Dermis microvascular lymphatic vessel endothelial cell (primary cell): ENCODE measurements at places on chromosomes 12 and 14.

- DNase-seq, result peak; percentile 64
Observed at GRCh38 chr14:76647697-76648298, 113.5 kb upstream of the VASH1 start.

DNA sequence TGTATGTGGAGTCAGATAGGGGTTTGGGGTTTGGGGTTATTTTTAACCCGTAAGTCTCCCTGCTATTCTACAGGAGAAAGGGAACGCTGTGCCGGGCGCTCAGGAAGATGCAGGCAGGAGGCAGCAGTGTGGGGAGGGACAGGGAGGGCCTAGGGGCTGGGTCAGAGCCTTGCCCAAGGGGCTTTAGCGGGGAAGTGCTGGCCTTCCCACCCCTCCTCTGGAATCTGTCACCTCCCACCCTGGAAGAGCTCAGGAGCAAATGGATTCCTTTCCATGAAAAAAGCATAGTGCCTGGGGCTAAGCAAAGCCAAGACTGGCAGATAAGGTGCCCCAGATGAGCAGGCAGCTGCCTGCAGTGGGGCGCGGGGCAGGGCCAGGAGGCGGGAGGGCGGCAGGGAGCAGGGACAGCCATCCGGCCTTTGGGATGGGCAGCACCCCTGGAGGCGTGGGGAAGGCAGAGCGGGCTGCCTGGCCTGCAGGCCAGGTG is 7.3 kb upstream of the INF2 start:
- no peak for DNase-seq

DNA sequence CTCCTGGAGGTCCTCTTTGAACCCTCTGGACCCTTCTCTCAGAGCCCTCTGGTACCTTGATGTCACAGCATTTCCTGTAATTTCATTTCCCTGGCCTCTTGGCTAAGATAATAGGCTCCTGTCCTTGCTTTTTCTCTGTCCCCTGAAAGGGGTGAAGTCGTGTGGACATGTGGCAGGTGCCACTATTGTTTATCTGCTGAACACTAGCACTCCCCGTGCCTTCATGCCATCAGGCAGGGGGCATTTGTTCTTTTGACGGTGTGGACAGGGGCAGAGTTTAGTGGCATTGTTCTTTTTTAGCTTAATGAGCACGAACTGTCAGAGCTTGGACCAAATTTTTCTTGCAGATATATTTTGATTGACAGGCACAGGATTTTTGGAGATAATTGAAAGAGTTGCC is 166.0 kb downstream of the RGS6 start:
- no peak for DNase-seq

DNA sequence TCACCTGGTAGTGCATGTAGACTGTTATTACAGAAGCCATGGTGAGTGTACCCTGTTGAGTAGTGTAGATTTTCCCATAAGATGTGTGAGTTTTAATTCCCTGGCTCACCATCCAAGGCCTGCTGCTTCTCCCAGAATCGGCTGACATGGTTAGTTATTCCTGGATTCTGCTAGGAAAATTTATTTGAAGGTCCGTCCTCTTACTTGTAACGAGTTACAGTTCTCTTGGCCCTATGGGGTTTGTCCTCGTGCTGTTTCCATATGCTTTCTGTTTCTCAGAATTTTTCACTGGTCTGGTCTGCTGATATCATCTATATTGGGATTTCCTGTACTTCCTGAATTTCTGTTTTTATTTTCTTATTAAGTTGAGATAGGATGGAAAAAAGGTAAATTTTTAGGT is 423.3 kb upstream of the RGS6 start:
- no peak for DNase-seq

- peak; percentile 9 for DNase-seq
Observed at GRCh38 chr14:94161981-94162380, 12.1 kb upstream of the PPP4R4 start.

DNA sequence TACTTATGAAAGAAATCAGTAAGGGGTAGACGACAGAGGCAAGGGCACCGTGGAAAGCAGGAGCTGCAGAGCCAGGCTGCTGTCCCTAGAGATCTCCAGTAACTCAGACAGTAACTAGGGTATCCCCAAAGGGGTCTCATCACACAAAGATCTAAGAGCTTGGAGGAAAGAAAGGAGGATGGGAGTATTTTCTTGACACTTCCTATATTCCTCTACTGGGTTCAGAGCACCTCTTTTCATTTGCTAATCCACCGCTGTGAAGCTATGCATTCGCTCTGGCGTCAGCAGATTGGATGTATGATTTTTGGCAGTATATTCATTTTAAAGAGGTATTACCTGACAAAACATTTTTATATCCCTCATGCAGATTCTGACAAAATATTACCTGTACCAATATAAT is 12.6 kb downstream of the USP44 start:
- DNase-seq, result no peak

DNA sequence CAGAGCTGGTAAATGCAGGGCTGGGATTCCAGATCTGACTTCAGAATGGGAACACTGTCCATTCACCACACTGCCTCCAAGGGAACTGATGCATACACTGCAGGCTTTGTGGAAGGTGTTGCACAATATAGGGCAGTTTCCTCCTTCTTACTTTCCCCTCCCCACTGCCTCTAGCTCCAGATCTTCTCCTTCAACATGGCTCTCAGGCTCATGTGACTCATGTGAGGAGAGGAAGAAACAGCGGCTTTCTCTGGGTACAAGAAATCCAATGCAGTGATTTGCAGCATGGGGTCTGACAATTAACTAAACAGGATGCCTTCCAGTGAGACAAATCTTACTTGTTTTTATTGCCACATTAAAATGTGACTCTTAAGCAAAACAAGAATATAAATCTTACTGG is 447.6 kb upstream of the CCDC196 start:
- no peak for DNase-seq

DNA sequence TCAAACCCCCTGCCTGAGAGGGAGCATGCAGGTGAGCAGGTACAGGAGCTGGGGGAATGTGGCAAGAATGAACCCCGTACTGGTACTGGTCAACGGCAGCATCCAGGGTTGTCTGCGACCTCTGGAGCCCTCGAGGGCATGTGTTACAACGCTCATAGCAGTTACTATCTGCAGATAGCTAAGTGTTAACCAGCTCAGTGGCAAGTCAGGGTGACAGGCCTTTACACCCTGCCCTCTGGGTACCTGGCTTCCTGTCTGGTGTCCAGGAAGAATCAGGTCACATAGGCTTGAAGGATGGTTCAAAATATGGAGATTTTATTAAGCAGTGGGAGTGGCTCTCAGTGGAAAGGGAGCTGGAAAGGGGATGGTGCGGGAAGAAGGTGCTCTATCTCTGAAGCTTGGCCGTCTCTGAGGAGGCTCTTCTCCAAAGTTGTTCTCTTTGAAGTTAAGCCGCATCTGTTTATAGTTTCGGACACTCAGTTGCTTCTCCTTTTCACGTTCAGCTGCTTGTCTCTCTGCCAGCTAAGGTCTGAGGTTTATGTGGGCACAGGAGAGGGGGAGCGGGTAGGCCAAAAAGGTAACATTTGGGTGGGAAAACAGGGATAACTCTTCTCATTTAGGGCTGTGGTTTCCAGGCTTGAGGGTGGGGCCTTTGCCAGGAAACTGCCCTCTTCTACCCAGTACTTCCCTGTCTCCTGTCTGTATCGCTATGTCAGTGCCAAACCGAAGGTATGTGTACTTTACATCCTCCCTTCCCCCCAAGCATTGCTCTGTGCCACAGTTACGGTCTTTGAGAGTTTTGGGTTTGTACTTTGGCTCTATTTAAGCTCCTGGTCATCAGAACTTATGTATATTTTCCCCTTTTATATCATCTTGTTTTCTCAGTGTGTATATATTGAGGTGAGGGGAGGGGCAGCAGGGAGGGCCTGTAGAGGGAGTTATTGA is 305.8 kb downstream of the RGS6 start:
- no peak for DNase-seq

DNA sequence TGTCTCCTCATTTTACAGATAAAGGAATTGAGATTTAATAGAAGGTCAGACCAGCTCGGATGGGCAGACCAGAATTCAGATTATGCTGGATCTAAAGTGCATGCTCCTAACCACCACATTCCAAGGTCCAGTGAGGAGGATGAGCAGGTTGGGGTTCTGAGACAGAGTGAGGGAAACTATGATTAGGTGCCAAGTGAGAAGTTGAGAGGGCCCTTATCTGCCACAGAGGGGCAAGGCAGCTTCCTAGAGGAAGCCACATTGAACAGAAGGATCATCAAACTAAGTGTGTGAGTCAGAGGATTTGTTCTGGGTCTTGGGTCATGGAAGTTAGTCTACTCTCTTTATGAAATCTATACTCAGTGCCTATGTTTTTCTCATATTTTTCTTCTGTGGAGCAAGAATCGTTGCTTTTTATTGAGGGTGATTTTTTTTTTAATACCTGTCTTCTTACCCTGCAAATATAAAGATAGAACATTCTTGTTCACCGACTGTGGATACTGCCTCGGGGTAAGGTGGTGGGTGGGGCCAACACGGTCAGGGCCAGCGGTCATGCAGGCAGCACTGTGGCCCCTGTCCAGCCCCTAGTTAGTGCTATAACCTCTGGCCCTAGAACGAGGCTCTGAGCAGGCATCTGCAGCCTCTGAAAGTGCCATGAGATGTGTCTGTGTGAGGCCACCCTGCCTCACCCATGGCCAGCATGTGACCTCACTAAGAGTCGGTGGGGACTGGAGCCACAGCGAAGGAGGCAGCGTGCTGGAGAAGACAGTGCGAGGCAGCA is 55.6 kb upstream of the PTHLH start:
- no peak for DNase-seq

DNA sequence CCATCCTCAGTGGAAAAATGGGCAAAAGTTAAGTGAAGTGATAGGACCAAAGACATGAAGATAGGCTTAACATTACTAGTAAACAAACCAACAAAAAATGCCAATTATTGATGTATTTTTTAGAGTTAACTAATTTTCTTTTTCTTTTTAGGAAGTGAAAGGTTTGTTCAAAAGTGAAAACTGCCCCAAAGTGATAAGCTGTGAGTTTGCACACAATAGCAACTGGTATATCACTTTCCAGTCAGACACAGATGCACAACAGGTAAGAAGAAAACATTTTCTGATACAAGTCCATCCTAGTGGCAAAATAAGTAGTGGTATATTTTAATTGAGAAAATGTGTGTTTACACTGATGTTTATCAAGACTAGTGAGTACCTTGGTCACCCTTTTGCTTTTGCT is 39.6 kb downstream of the LARP4 start:
- DNase-seq, result no peak

DNA sequence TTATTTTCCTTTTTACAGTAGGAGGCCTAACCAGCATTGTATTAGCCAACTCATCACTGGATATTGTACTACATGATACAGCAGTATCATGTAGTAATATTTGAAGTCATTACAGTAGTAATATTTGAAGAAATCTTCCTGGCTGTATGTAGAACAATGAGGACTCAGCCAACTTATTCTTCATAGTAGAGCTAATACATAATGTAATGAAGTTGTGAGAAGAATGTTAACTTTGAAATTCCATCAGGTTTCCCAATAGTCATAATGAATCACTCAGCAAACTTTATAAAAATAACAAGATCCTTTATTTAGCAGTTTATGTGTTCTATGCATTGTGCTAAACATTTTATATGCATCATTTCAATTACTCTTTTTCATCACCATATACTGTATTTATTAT is 61.8 kb downstream of the LRRK2 start:
- DNase-seq, result no peak

DNA sequence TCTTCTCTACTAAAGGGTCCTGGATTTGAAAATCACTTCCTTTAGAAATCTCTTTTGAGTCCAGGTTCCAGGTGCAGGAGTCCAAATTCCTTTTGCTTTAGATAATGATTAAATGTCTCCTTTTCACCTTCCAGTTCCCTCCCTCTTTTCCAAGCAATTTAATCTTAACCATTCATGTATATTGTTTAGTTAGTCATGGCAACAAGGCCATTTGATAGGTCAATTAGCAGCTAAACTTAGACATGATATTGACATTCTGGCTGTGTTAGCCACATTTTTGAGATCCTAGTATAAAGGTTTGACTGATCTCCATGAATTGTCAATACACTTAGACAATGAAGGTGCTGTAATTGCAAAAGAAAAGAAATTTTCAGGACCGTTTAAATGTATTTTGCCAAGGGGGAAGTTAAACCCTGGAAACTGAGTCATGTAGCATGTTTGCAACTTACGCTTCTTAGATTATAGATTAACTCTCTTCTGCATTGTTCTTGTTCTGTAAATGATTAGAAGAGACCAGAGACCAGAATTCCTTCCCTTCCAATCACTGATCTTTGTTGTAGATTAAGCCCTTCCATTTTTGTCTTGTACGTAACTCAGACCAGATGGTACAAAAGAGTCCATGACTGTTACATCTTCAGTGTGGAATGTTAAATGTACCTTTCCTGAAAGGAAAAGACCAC is 12.4 kb upstream of the C12orf75 start:
- DNase-seq, result no peak

GRCh38 chr14:41899416-41899815 is 292.7 kb downstream of the LRFN5 start:
- no peak for DNase-seq

- no peak for DNase-seq
Observed at GRCh38 chr12:61098031-61098580, 1162.1 kb upstream of the USP15 start.

DNA sequence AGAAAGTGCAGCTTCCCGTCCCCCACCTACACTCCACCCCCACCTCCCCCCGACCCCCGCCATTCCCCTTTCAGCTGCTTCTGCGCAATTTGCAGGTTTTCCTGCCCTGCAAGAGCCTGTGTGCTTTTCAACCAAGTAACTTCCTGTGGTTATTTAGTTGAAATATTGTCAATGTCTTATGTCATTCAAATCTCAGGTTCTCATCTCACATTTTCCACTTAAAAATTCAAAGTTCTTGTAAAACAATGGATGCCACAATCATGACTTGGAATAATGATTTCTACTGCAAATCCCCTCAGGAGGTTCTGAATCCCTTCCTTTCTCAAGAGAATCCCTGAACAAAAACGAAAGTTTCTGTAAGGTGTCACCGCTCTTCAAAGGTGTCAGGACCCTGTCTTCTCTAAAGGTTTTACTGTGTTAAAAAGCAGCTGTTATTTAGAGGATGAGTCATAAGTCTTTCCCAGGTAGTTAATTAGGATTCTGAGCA is 31.6 kb downstream of the WBP11 start:
- no peak for DNase-seq

DNA sequence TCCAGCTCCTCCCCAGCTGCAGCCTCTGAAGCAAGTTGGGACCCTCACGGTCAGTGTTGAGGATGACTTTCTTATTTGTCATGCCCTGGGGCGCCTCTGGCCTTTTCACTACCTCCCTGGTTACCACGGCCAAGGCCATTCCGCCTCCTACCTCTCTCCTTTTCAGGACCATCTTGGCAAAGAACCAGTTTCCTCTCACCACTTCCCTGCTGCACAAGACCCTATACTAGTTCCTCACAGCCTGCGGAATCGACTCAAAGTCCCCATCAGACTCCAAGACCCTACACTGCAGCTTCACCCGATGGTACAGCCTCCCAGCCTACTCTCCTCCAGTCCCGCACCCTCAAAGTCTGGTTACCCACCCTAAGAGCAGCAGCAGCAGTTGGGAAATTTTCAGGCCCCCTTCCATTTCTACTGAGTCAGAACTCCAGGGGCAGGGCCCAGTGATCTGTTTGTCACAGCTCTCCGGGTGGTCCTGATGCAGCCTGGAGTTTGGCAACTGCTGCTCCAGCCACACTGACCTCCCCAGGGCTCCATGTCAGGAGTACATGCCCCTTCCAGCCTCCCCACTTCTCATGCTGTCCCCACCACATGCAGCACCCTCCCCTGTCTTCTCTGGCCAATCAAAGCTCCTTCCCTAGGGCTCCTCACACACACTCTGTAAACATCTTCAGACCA is 5.4 kb downstream of the VWF start:
- DNase-seq, result no peak

- no peak for DNase-seq
Observed at GRCh38 chr12:30985814-30986452, 59.4 kb downstream of the TSPAN11 start.
